ENCODE measurements at places on chromosomes 11 and 22.

GRCh38 chr11:93827363-93827762, 23.1 kb downstream of the VSTM5 start:
- no peak for DNase-seq

DNA sequence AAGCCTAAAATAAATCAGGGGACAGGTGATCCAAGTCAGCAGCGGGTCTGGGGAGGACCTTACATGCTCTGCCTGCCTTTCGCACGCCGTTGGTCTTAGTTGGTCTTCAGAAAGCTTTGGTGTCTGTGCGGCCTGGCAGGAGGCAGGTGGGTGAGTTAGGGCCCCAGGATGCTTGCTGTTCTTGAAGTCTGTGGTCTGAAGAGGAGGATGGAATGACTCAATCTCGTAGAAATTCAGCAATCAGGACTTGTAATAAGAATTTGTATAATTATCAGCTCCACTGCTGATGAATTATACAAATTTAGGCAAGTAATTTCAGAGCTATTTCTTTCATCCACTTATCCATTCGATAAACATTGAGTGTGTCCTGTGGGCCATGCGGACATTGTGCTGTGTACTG, 138.5 kb downstream of the FEZ1 start:
- no peak for DNase-seq

DNA sequence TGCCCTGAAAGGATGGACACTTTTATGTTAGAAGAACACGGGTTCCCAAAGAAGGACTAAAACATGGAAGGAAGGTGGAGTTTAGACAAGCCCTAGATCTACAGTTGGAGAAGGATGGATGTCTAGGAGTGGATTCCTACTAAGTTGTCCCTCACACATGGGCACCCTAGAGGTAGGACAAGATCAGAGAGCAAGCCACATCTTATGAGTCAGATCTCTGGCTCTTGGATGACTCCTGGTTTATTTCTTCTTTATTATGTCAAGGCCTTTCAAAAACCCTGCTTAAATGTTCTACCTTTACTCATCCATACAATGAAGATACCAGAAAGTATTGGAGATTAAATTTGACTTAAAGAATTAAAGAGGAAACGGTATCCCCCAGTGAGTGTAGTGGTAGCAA, 34.4 kb downstream of the PRCP start:
- no peak for DNase-seq

DNA sequence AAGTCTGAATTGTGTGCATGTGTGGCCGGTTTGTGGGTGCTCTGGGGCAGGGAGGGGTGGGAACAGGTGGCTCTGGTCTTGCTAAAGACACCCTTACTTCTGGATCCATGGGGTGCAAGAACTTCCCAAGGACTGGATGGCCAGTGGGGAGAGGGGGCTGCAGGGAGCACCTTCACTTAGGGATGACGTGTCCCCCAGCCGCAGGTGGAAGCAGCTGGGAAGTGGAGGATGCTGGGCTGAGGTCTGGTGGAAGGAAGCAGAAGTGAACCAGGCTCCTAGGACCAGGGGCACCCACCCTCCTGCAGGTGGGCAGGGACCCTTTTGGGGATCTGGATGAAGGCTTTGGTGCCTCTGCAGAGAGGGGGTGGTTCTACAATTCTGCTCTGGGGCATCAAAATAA, 9.9 kb upstream of the MIEF1 start:
- DNase-seq, result no peak

DNA sequence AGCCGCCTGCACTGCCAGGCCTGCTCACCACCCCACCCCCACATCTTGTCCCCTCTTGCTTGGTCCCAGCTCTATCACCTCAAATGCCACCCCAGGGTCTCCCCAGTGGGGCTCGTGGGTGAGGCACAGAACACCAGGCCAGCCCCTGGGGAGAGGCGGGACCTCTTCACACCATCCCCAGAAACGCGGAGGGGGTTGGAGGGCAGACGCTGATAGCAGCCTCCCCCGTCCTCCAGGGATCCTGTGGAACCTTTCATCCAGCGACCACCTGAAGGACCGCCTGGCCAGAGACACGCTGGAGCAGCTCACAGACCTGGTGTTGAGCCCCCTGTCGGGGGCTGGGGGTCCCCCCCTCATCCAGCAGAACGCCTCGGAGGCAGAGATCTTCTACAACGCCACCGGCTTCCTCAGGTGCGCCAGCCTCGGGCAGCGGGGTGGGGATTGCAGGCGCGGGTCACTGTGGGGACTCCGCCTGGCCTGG, 5.8 kb downstream of the PKP3 start:
- DNase-seq, result no peak

GRCh38 chr11:10454878-10455631, at the start of gene AMPD3:
TSS of gene AMPD3 (plus strand) at chr11:10455264. CDS start at chr11:10461520, 6,256 bp downstream.
- no peak for DNase-seq

DNA sequence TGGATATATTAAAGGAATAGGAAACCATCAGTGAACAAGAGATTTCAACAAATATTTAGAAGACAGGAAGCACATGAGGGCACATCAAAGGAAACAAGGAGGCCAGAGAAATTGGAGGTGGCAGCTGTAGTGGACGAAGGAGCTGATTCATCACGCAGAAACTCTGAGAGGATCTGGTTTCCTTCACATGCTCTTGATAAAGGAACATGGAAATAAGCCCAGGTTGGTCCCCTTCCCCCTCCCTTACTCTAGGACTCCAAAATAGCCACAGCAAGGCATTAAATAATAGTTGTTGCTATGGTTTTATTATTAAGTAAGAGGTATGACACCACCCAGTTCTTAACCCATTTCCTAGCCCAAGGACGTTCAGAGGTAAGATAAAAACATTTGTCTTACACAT, 11.3 kb downstream of the IZUMO1R start:
- no peak for DNase-seq
